ENCODE measurements at places on chromosomes 7 and 10.

GRCh38 chr10:130802301-130802700 lies 509.2 kb downstream of the TCERG1L start:
- DNase-seq, result no peak

DNA sequence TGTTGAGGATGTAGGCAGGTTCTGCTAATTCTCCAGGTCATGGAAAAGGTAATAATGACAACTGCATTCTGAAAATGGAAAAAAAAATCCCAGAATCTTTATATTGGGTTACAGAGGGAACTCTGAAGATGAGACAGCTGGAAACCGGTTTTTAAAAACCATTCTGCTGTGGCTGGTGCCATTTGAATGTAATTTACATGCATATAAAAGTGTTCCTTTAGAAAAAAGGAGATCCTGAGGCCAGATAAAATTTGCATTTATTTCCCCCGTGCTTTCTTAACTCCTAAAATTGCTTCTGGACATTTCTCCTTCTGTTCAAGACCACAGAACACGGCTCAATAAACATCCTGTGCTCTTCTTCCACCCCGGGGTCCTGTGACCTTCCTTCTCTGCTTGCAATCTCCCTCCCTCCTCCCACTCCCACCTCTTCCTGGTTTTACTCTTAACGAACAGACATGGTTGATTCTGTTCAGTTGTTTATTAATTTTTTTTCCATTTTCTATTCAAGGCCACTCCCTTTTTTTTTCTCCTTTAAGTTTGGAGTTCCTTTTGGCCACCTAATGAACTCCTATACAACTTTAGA lies 41.6 kb downstream of the SH2D4B start:
- no peak for DNase-seq

GRCh38 chr7:100566018-100566531 lies 7.6 kb downstream of the SAP25 start:
- DNase-seq, result no peak

GRCh38 chr10:13883636-13884444 lies 297.1 kb downstream of the PRPF18 start:
- DNase-seq, result no peak

- DNase-seq, result no peak
Observed at GRCh38 chr10:126651467-126651866, 19.0 kb downstream of the C10orf90 start.

- peak; percentile 51 for DNase-seq
Observed at GRCh38 chr7:35025369-35025870, 11.9 kb downstream of the DPY19L1 start.

GRCh38 chr7:51471981-51472296 lies 155.3 kb upstream of the COBL start:
- no peak for DNase-seq

DNA sequence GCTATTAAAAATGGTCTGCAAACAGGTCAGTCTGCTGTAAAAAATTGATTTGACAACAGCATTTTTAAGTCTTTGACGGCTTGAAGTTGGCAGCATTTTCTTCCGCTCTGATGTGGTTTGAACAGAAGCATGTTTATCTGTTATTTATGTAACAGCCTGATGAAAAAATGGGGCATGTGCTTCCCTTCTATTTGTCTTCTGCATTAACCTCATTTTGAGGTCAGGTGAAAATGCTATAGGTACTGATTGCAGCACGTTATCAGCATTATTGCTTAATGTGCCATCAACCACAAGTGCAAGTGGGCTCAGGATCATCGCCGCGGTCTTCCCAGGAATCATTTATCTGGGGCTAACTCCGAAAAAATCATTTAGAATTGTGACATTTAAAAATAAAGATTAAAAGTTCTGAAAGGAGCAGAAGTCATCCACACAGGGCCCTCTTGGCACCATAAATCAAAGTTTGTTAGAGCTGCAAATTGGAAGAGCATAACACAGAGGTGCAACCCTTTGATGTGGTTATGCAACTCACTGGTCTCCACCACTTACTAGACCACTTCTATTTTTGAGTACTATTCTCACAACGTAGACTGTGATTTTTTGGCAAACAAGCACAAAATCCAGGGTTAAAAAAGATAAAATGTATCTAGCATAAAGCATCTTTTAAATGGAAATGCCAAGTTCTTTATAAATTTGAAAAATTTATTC lies 307.7 kb downstream of the MDFIC start:
- no peak for DNase-seq

DNA sequence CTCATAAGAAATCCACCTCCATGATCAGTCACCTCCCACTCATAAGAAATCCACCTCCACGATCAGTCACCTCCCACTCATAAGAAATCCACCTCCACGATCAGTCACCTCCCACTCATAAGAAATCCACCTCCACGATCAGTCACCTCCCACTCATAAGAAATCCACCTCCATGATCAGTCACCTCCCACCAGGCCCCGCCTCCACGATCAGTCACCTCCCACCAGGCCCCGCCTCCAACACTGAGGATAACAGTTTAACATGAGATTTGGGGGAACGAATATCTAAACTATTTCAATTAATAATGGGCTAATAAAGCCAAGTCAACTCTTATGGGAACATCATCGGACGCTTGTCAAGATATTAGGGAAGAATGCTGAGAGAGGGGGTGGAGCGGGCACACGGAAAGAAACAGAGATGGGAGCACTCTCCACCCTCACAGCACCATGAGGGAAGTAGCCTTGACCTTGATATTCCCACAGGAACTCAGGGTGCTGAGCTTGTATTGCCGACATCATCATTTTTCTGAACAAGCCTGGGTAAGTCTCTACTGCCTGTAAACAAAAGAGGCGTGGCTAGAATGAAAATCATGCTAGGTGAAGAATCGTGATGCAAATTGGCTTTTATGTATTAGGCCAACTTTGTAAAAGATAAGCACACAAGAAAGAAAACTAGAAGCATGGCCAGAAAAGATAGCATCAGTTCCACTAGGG lies 303.5 kb upstream of the KLF6 start:
- DNase-seq, result no peak

DNA sequence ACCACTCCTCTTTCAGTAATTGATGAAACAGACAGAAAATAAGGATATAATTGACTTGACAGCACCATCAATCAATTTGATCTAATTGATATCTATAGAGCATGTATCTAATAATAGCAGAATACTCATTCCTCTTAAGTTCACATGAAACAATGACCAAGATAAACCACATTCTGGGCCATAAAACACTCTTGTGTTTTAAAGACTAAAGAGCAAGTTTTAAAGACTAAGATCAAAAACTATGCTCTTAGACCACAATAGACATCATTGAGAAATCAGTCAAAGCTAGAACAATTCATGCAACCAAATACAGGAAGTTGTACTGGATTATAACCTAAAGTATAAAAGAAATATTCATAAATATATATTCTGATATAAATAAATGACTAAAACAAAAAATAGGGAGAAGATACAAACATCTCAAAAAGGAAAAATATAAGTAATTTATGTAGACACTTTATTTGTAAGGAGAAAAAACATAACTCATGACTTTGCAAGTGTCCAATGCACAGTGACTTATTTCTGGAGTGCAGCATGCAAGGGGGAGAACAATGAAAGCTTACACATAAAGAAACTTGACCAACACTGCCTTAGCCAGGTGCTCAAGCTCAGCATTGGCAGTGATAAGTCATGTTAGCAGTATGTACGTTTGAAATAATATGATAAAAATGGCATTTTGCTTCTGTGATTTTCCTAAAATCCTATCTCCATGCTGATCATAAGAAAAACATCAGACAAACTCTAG lies 312.7 kb upstream of the IGFBP3 start:
- DNase-seq, result no peak

GRCh38 chr10:101493782-101494281 lies 94.2 kb downstream of the POLL start:
- DNase-seq, result no peak

DNA sequence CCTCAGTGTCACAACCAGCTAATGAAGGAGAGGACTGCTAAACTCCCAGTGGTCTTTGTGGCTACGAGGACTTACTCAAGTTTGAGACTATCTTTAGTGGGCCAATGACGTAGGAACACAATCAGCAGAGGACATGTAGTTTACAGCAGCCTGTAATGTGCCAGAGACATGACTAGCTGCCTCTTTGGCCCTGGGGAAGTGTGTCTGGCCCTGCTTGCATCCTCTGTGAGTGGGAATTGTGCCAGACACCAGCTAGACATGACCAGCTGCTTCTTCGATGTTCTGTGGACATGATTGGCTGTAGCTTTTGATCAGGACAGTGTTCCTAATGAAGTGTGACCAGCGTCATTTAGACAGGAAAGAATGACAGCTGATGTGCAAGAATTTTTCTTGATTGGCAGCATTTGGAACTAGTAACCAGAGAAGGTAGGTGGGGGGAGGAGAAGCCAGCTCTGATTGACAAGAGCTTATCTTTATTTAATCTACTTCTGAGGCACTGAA lies 141.7 kb downstream of the AUTS2 start:
- peak; percentile 65 for DNase-seq

DNA sequence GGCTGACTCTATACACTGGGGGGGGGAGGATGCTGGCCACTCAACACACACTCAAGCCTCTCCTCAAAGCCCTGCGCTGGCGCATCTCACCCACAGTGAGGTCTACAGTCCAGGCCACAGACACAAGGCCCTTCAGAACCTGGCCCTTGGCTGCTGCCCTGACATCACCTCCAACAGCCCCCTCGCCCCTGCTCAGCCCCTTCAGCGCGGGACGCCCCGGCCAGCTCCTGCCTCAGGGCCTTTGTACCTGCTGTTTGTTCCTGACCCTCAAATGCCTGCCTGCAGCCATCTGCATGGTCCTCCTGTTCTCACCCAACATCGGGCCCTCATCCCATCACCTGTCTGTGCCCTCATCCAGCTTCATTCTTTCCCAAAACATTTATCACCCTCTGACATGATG lies 572.6 kb downstream of the DNAJB6 start:
- DNase-seq, result no peak

- DNase-seq, result no peak
Observed at GRCh38 chr10:119543814-119544642, 1.5 kb upstream of the RGS10 start.

DNA sequence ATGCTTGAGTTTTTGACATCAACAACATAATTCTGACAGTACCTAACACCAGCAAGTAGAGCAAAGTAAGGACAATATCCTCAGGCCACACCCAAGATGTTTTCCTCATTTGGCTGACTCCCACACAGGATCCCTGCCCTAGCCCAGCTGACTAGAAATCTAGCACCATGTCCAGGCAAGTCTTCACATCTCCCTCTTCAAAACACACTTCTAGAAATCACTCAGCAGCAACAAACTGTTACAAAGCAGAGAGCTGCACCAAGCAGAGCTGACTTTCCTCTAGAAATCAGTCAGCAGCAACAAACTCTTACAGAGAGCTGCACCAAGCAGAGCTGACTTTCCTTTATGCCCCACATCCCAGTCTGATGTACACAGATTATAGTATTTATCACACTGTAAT lies 7.7 kb downstream of the TMEM168 start:
- DNase-seq, result no peak

- no peak for DNase-seq
Observed at GRCh38 chr10:125608474-125608873, 74.5 kb downstream of the TEX36 start.

DNA sequence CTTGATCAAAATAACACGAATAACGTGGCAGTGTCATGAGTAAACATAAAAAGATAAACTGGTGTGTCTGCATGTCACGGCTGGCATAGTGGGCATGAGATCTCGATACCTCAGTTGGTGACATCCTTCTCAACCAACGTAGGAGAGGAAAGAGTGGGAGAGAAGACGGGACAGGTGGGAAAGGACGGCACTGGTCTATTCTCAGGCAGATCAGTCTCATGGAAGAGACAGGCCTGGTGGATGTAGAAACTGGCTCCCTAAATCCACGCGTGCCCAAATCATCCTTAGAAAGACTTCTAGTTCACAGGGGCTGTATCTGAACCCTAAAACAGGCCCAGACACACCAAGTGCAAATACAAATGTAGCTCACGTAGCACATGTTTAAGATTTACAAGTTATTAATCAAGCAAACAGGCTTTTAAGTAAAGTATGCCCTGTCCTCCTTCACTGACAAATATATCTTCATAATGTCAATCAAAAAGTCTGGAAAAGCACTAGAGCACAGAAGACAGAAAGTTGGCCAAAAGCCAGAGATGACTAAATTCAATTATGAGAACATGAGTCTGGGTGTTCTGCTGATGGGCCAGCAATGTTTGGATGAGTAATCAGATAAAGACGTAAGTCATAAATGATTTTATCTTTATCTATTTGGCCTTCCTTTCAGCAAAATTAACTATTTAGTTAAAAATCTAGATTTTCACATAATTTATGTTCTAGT lies 56.3 kb downstream of the SFMBT2 start:
- DNase-seq, result no peak

DNA sequence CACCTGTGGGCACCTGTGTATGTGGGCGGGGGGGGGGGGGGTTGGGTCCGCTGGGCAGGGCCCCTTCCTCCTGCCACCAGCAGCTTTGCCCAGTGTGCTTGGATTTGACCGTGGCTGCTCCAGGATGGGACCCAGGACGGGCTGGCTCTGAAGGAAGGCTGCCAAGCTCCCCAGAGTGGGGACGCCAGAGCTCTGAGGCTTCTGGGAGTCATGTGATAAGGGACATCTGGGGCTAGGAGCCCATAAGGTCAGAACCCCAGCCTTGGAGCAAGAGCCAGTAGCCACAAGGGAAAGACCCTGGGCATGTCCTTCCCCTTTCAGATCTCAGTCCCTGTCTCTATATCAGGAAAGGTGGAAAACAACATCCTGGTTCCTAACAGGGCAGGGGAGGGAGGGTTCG lies 21.8 kb upstream of the AMZ1 start:
- no peak for DNase-seq

GRCh38 chr10:45220931-45221330 lies 94.5 kb downstream of the OR13A1 start:
- no peak for DNase-seq

- no peak for DNase-seq
Observed at GRCh38 chr7:92421676-92422435, 25.4 kb upstream of the GATAD1 start.

- no peak for DNase-seq
Observed at GRCh38 chr10:25405871-25406270, 231.1 kb downstream of the GPR158 start.

- DNase-seq, result no peak
Observed at GRCh38 chr10:120103738-120104560, 211.4 kb downstream of the SEC23IP start.

DNA sequence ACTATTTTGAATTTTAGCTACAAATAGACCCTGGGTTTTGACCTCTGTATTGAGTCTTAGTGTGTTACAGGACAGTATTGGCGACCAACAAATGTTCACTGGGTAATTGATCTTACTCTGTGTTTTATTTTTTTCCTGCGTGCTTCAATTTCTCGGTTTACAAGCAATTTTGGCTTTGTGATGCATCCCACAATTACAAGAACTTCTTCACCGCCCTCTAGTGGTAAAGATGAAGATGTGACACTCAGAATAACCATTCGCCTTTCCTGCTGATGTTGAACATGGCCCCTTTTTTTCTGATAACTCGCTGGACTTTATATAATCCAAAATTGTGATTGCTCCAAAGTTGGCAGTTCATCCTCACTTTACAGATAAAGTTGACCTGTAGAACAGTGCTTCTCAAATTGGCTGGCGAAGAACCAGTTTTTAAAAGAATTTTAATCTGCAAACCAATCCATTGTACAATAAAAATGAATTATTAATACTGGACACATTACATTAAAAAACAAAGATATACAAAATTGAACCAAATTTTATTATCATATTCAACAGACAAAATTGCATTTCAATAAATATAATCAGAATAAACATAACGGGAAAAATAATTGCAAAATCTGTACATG lies 20.2 kb upstream of the SMC3 start:
- DNase-seq, result no peak
